ENCODE measurements at places on chromosomes 7 and 10.
A peak's percentile ranks its signal among the peaks of the same experiment; 100 is the strongest.

DNA sequence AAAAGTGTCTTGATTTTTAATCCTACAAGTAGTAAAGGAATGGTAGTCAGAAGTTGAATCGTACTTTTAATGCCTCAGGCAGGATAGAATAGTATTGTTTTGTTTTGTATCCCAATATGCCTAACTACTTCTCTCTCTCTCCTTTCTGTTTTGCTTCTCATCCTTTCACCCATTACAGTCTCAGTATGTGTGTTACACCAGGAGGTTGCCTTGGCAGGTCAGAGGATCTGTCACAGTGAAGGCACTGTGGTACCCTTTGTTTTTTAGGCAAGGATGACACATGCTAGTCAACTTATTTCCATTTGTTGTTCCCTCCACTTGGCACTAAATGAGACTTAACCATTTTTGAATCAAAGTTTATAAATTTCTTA, 94.4 kb downstream of the MAPK8 start:
- DNase-seq, result no peak

GRCh38 chr7:35906191-35906908, 105.5 kb downstream of the SEPTIN7 start:
- DNase-seq, result peak; percentile 24

DNA sequence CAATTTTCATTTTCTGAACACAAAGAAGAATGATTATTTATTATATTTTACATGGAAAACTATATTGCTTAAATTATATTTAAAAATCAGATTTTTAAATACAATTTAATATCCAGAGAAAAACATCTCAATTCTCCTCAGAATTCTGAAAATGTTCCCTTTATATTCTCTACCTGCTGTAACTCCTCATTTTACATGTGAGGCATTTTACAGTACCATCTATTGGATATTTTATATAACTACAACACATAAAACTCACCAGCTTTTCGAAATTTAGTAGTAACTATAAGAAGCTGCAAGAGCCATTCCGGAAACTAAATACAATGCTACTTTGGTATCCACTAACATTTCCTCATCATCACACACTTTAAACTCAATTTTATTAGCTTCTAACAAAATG, 264.6 kb downstream of the DGKB start:
- DNase-seq, result no peak

- DNase-seq, result no peak
Observed at GRCh38 chr10:132406181-132406580, 9.2 kb downstream of the PWWP2B start.

- no peak for DNase-seq
Observed at GRCh38 chr10:124668517-124669051, 75.6 kb downstream of the FAM53B start.

DNA sequence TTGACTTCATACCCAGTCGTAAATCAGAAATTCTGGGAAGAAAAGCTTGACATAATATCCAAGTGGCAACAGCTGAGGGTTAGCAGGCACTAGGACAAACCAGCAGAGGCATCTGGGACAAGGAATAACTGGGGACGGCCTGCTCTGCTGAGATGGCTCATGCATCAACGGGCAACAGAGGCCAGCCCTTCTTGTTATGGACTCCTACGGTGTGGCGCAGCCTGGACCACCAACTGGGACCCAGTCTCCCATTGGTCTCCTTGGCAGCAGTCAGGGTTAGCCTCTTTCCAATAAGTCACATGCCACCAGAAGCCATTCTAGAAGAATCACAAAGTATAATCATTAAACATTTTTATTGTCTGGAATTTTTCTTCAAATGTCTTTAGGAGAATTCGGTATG, 15.0 kb downstream of the FGFR2 start:
- DNase-seq, result no peak

GRCh38 chr7:54839575-54840213, 80.7 kb upstream of the SEC61G start:
- DNase-seq, result no peak

DNA sequence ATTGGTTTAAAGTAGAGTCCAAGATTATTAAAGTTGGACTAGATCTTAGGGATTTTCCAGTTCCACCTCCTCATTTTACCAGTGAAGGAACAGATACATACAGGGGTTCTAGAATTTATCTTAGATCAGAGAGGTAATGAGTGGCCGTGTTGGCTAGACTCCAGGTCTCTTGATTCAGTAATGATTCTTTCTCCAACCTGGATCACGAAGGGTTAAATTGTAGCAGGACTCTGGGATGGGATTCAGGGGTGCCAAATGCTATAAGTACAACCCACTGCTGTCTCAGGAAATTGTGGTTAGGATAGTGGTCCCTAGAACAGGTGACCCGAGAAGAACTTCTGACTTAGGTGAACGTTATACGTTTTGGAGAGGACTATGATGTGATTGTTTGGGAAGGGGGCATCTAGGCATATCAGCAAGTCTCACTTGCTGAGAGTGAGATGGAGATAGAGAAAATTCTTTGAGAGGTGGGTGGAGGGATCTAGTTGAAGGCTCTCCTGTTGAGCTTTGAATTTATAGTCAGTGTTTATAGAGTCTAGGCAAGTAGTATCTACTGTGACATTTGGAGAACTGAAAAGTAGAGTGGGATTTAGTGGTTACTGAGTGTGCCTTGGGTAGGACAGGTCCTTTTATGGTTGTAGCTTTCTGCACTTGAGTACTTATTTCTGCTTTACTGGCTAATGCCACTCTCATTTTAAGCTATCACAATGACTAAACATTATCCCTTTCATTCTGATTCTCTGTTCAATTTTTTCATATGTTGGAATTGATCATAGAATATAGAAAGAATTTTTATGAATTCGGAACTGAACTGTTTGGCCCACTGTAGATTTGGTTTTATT, 58.3 kb downstream of the ST7 start:
- DNase-seq, result no peak

DNA sequence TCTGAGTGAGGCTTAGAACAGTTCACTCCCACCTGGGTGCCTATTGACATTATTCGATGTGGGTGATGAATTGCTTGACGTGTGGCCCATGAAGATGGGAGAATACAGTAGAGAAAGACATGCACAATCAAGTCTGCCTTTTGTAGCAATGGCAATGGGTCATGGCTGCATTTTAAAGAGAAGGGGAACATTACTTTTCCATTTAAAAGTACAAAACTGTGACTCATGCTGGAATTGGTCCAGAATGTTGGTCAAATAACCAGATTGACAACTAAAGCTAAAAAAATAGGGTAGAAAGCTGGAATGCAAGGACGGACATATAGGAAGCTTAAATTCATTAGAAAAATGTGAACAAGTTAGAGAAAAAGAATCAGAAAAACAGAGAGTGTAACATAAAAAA, 104.1 kb upstream of the SLC25A13 start:
- DNase-seq, result peak; percentile 2

- DNase-seq, result no peak
Observed at GRCh38 chr7:143042790-143043271, 9.3 kb upstream of the OR6V1 start.

- DNase-seq, result no peak
Observed at GRCh38 chr10:72077275-72077990, 10.9 kb downstream of the SPOCK2 start.

DNA sequence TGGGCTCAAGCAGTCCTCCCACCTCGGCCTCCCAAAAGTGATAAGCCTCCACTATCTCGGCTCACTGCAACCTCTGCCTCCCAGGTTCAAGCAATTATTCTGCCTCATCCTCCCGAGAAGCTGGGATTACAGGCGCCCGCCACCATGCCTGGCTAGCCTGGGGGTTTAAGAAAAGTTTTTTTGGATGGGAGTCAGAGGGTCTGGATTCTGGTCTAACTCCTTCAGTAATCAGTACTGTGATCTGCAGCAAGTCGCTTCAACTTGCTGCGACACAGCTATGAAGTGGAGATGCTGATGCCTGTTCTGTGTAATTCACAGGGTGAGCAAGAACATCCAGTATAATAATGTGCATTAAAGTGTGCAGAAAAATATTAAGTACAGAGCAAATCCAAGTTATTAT, 88.4 kb upstream of the AGBL3 start:
- no peak for DNase-seq

DNA sequence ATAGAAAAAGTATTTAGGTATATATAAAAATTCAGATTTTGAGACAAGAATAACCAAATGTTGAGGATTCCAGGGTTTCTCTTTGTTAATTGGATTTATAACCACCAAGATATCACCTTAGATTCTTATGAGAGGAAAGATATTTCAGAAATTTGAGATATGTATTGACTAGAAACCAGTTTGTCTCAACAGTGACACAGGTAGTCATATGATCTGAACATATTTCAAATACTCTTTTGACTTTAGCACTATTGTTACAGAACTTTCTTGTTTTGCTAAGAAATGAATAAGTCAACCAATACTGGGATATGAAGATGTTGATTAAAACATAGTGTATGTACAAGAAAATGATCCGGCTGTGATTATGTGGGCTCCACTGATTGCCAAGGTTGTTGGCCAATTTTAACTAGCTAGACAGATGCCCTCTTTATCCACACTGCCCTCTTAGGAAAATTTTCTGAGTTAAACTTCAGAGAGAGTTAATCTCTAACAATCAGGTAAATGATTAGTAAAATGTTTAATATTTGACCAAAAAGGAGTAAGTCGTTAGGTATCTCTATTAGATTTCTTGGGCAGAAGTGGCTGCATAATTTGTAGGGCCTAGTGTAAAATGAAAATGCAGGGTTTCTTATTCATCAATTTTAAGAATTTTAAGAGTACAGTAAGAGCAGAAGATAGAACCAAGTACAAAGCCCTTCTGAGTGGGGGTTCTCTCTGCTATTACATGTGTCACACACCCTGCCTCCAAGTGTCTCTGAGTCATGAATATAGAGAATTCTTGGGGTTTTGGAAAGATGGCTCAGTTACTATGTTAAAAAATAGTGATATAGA, 376.0 kb downstream of the TFEC start:
- DNase-seq, result no peak

GRCh38 chr7:69685293-69685631, 87.0 kb downstream of the AUTS2 start:
- DNase-seq, result no peak

GRCh38 chr7:114759347-114760062, 162.4 kb upstream of the MDFIC start:
- peak; percentile 53 for DNase-seq

DNA sequence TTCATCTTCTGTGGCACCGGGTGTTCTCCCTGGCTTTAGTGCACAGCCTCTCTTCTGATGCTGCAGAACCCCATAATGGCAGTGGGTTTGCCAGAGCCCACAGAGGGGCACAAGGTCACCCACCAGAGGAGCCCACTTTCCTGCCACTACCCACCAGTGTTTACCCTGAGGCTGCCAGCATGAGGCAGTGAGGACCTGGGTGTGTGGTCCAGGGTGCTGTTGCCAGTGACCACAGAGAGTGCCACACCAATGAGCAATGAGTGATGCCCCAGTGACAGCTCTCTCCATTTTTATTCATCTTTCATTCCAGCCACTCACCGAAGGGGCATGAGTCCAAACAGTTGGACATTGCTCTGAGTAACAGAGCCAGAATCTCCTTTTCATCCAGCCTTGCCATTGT, 34.8 kb downstream of the MTURN start:
- DNase-seq, result no peak

- DNase-seq, result no peak
Observed at GRCh38 chr7:46581268-46581667, 660.2 kb upstream of the IGFBP3 start.

DNA sequence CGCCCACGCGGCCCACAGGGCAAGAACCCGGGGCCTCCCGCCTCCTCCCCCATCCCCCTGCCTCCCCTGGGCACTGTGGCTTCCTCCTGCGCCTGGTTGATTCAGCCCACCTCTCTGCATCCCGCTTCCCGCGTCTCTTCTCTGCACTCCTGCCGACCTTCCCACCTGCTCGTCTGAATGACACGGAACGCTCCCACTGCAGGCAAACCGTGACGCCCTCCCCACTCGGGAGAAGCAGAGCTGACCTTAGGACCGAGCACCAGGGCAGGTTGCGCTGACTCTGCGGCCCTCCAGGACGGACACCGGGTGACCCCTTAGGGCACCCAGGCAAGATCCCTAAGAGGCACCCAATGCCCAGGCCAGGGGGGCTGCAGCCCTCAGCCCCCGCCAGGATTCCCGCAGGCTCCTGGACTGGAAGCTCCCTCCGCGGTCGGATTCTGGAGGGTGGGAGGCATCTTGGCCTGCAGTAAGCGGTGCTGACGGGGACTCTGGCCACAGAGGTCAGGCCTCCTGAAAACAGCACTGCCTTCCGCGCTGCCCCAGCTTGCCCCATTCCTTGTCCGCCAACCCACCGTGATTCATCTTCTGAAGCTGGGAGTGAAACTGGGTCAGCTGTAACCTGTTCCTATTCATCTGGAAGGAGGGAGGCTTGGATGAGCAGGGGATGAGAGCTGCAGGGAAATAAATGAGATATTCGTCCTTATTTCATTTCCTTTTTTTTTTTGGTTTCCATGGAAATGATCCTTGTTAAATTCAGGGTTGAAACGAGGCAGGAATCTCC, 990 bp downstream of the CALML3 start:
- no peak for DNase-seq

DNA sequence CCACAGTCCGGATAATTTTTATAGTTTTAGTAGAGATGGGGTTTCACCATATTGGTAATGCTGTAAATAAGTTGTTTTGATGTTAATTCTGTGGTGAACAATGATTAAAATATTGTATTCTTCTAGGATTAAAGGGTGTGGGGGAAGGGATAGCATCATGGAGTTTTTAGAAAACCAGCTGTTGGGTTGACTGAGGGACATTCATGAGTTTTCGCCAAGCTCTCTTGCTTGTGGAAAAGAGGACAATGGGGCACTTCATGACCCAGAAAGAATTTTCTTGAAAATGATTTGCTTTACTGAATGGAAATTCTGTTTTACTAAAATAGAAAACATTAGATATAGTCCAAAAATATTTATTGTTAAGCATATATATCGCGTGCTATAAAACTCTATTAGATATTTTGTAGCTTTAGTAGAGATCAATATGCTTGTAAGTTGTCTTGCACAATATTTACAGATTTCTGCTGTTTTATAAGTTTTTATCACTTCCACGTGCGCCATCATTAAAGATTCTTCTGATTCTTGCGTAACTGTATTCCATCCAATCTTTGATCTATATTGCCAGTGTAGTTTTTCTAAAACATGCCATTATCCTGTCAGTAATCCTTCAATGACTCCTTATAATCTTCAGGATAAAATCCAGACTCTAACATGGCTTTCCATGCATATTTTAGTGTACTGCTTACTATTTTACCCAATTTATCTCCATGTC, 41.8 kb downstream of the LCOR start:
- no peak for DNase-seq

DNA sequence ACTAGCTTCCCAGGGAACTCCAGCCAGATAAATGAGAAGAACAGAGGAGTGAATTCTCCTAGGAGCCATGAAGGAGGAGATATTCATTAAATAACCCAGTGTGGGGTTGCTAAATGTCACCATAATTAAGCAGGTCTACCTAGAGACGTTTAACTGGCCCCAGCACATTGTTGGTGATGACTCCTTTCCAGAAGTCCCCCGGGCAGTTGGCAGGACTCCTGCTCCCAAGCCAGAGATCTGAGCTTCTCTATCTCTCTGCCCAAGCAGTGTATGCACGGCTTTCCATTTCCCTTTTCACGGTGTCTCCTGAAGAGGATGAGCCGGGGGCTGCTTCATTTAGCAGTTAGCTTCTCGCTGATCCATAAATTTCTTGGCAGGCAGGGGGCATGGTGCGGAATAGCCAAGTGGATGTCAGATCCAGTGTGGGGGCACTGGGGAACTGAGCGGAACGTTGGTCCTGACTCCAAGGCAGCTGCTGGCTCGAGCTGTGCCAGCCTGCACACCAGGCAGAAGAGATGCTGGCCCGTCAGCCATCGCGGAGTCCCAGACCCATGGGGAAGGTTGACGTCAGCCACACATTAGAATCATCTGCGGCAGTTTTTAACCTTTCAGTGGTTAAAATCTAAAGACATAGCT, 142.0 kb upstream of the NPY start:
- no peak for DNase-seq

GRCh38 chr7:4273566-4274230, 408.4 kb upstream of the FOXK1 start:
- DNase-seq, result no peak

Data from epithelial cell of prostate (primary cell).